ENCODE measurements at places on chromosomes 16 and 17.

GRCh38 chr17:56441308-56441707 lies 152.2 kb upstream of the NOG start:
- no peak for DNase-seq

DNA sequence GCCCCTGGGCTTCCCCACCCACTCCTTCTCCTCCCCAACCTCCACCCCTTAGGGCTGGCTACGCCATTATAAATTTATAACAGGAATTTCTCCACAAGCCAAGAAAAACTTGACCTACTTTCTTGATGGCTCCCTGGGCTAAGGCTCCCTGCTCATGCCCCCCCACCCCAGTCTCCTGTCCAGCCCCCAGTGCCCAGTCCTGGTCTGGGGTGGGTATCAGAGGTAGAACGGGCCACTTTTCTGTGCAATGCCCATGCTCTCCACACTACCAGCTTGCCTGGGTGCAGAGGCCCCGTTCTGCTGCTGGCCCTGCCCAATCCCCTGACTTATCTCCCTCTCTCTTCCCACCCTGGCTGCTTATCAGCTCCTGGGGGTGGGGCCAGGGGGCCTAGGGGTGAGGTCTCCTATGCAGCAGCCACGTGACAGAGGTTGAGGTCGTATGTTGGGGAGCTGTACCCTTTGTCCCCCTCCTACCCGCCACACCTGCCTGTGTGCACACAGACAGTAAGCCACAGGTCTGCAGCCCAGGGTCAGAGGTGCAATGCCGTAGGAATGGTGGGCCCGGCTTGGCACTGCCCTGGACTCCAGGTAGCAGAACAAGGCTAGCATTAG lies 10.1 kb downstream of the THRA start:
- DNase-seq: no peak

GRCh38 chr16:74825941-74826340 lies 51.3 kb upstream of the FA2H start:
- DNase-seq: no peak

GRCh38 chr16:75074920-75075687 lies 41.5 kb downstream of the LDHD start:
- no peak for DNase-seq

Data from 8988T (cell line).